ENCODE measurements at places on chromosomes 11 and 22.

DNA sequence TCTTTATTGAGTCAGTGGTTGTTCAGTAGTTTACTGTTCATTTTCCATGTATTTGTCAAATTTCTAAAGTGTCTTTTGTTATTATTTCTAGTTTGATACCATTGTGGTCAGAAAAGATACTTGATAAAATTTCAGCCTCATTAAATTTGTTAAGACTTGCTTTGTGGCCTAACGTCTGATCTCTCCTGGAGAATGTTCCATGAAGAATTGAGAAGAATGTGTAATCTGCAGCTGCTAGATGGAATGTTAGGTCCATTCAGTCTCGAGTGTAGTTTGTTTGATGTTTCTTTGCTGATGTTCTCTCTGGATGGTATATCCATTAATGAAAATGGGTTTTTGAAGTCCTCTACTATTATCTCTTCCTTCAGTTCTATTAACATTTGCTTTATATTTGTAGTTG lies 394.7 kb upstream of the ANO5 start:
- DNase-seq, result no peak
- H3K27ac ChIP-seq, result no peak overlapping the region
- no peaks in the 10 kb centered on the region for H3K36me3 ChIP-seq
- no peaks in the 10 kb centered on the region for H3K4me1 ChIP-seq

DNA sequence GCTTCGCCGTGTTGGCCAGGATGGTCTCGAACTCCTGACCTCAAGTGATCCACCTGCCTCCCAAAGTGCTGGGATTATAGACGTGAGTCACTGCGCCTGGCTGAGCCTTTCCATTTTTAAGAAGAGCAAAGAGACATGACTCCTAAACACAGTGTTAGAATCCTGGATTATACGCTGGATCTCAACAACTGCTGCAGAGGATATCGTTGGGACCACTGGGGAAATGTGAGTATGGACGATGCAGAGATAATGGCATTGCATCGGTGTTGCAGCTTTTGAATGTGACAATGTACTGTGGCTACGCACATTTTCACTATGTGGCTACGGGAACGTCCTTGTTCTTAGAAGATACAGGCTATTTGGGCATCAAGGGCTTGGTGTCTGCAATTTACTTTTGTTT lies 6.2 kb downstream of the MRGPRF start:
- no peak overlapping the region for H3K4me3 ChIP-seq
- H3K36me3 ChIP-seq, result no peaks in the 10 kb centered on the region
- H3K27me3 ChIP-seq, result peaks cover 9% of the 10 kb centered on the region
- DNase-seq, result no peak
- no peaks in the 10 kb centered on the region for H3K4me1 ChIP-seq
- H3K27ac ChIP-seq, result no peak overlapping the region

DNA sequence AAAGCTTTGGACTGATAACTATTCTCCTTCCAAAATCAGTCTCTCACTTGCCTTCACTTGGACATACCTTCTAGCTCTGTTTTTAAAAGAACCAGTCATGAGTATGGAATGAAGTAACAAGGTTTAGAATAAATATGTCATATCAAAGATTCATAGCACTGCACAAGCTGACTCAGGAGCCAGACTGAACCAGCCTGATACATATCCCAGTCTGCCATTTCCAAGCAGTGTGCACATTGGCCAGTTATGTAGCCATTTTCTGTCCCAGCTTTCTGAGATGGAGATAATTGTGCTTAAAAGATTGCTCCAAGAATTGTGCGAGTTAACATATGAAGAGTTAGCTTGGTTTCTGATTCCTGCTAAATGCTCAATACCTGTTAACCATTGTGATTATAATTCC lies 311.3 kb downstream of the C11orf87 start:
- no peaks in the 10 kb centered on the region for H3K27me3 ChIP-seq
- no peak overlapping the region for H3K27ac ChIP-seq
- H3K36me3 ChIP-seq, result no peaks in the 10 kb centered on the region
- H3K4me3 ChIP-seq, result no peak overlapping the region
- DNase-seq, result no peak

GRCh38 chr22:28710107-28710506 lies 30.5 kb upstream of the TTC28 start:
- no peak for DNase-seq
- no peaks in the 10 kb centered on the region for H3K27me3 ChIP-seq
- no peak overlapping the region for H3K4me3 ChIP-seq

DNA sequence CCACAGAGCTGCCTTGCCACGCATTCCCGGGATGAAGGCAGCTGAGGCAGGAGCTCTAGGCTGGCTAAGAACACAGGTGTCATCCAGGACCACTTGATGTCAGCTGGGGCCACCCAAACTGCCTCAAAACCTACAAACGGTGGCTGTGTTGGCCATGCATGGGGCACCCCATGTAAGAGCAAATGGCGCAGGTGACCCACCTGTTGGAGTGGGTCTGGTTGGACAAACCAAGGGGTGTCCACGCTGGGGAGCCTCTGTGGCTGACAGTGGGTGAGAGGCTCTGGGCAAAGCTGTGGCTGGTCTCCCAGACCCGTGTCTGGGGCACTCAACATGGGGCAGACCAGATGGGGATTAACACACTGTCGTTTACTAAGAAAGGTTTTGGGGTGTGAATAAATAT lies 19.0 kb upstream of the SYT8 start:
- DNase-seq, result no peak
- no peak overlapping the region for H3K27ac ChIP-seq

DNA sequence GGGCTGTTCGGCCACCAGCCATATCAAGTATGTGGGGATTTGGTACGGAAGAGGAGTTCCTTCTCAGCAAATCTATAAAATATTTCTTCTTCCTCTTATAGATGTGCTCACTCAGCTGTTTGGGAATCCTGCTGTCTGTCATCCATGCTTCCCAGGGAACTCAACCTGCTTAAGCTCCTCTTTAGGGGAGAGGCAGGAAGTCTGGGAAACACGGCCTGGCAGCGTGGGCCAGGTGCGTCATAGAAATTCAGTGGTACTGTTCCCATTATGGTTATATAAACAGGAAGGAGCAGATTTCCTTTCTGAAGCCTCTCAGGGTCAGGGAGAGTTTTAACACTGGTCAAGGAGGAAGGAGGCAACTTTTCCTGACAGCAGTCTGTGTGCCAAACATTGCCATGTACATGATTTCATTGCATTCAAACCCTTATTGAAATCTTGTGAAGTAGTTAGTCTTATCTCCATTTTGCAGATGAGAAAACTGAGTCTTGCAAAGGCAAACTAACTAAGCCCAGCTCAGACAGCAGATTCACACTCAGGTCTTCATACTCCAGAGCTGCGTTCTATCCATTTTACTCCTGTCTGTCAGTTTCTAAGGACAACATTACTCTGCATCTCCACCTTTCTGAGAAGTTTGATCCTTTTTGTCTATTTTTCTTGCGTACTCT lies 35.4 kb upstream of the AMOTL1 start:
- H3K27ac ChIP-seq, result no peak overlapping the region
- H3K4me1 ChIP-seq, result peaks cover 6% of the 10 kb centered on the region
- H3K4me3 ChIP-seq, result no peak overlapping the region
- no peaks in the 10 kb centered on the region for H3K36me3 ChIP-seq

DNA sequence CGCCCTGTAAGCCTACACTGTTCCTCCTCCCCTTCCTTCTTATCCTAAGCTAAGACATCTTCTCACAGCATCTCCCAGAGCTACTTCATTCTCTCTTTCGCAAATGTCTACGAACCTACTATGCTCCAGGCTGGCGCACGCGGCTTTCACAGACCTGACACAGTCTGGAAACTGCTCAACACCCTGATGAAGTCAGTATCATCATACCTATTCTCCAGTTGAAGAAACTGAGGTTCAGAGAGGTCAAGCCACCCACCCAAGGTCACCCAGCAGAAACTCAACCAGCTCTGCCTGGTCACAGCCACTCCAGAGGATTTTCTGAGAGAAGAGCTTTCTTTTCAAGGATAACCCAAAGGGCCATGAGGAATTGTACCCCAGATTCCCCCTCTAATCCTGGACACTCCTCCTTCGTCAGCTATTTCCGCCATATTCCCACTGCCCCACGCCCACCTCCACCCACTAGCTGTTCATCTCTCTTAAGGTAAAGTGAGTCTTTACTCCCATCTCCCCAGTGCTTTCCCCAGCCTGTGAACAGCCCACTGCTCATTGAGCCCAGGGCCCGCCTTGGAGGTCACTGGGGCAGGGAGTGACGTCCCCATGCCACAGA lies 1.8 kb downstream of the KCNJ4 start:
- peaks cover 3% of the 10 kb centered on the region for H3K4me1 ChIP-seq
- H3K27me3 ChIP-seq, result peaks cover 57% of the 10 kb centered on the region
- no peak overlapping the region for H3K27ac ChIP-seq
- DNase-seq, result no peak
- H3K36me3 ChIP-seq, result peaks cover 3% of the 10 kb centered on the region
- H3K4me3 ChIP-seq, result no peak overlapping the region

GRCh38 chr22:39238966-39239505 lies 5.7 kb downstream of the PDGFB start:
- H3K27ac ChIP-seq, result no peak overlapping the region
- peaks cover 44% of the 10 kb centered on the region for H3K4me1 ChIP-seq
- peaks cover 6% of the 10 kb centered on the region for H3K36me3 ChIP-seq
- H3K27me3 ChIP-seq, result peaks cover 66% of the 10 kb centered on the region
- no peak for DNase-seq

DNA sequence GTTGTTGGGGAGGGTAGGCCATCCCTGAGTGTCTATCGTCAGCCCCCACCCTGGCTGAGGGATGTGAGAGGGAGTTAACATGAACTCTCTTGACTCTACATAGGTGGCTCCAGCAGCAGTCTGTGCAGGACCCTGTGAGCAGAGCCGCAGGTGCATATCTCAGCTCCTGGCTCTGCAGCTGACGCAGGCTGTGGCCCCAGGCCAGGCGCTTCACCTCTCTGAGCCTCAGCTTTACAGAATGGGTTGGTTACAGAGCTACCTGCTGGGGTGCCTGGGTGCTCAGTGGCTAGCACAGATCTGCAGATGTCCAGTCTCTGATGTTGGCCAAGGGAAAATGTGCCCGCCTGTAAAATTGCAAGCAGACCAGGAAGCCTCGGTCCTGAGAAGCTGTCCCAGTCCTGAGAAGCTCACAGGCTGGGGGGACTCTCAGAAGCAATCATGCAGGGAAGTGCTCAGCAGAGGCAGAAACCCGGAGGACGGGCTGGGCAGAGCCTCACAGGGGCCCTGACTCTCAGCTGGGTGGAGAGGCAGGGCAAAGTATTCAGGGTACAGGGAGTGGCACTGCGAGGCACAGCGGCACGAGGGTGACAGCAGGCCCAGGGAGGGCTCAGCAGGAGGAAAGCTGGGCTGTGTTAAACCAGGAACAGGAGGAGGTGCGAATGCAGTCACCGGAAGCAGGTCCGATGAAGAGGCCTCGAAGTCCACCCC lies 15.9 kb upstream of the LRP5 start:
- H3K27me3 ChIP-seq, result peaks cover 7% of the 10 kb centered on the region
- H3K4me3 ChIP-seq, result no peak overlapping the region
- DNase-seq, result no peak
- no peaks in the 10 kb centered on the region for H3K4me1 ChIP-seq
- no peak overlapping the region for H3K27ac ChIP-seq

All from activated T-helper 2 cell treated with anti-CD3 and anti-CD28 coated beads, Interferon-gamma antibody, Interleukin-2, Interleukin-4, amounts not matched to agents 10 μg/mL and 5 μg/mL and 100 μg/mL, durations not matched to agents 14 hours and 24 hours and 36 hours (primary cell).